Left forelimb (tissue), 1 donor: ENCODE measurements at places on chromosomes 6 and 20.

GRCh38 chr6:152697634-152698033 lies at the start of gene MYCT1:
TSS of gene MYCT1 (plus strand) at chr6:152697897. CDS start at chr6:152697903, 6 bp downstream.
- DNase-seq, result no peak

DNA sequence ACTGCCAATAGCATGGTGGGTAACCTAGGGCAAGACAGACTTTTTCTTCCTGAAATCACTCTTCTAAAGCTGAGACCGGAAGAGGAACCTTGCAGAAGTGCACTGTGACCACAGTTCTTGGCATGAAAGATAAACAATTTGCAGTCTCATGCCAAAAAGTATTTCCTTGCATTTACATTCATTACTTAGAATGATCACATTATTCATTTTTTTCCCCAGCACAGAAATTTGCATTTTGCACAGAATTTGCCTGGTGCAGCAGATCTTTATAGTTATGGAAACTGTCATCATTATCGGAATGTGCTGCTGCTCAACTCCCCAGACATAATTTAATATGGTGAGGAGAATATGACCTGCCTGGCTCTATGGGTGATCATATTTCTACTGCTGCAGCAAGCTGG lies 42.2 kb upstream of the EDN3 start:
- DNase-seq, result no peak

DNA sequence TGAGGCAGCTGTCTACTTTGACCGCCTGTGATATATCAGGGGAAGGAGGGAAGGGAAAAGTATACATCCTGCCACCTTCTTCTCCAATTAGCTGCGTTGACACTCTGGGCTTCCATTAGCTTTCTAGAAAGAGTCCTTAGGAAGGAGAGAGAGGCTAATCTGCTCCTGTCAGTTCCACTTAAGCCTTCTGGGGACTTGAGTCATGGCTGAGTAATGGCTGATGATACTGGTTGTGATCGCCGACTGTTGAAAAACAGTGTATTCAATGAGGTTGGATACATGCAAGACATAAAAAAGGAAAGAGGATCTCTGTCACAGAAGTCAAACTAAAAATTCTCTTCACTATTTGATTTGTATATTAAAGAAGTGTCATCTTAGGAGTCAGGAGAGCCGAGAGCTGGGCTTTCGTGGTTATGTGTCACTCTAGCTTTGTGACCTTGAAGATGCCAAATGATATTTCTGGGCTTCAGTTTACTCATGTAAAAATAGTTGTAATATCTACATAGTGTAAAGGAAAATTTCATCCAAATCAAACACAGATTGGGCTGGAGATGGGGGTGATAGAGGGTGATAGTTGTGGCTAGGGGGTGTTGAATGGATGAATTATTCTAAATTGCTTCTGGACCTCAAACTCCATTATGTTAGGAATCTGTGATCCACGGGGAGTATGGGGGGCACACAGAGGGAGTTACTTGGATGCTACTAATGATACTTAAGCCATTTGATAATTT lies 189.0 kb downstream of the UST start:
- no peak for DNase-seq

- DNase-seq, result no peak
Measured at GRCh38 chr6:168876956-168877355, 376.7 kb downstream of the THBS2 start.

- no peak for DNase-seq
Measured at GRCh38 chr6:30487926-30488325, 1.4 kb upstream of the HLA-E start.
